ENCODE measurements at places on chromosomes 6 and 20.

- DNase-seq: no peak
Measured at GRCh38 chr20:17572034-17572638, 2.3 kb downstream of the DSTN start.

DNA sequence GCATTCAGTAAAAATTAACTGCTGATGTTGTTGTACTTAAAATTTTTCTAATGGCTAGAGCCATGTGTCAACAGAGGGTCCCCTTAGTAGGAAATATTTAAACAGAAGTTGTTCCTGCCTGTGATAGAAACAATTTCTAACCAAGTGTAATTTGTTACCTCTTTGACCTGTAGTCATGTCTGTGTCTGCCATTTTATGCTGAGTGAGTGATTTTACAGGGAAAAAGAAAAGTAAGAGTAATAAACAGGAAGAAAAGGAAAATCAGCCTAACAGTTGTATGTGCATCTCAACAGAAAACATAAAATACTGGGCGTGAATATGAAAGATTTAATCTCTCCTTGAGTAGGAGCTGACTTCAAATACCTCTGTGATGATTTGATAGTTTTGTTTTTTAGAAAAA, 172.0 kb downstream of the FARS2 start:
- no peak for DNase-seq

GRCh38 chr6:159939591-159940016, 29.3 kb upstream of the IGF2R start:
- no peak for DNase-seq

- no peak for DNase-seq
Measured at GRCh38 chr6:134015719-134016557, 36.5 kb downstream of the SLC2A12 start.

GRCh38 chr20:51093240-51093763, 70.4 kb upstream of the KCNG1 start:
- DNase-seq: no peak

DNA sequence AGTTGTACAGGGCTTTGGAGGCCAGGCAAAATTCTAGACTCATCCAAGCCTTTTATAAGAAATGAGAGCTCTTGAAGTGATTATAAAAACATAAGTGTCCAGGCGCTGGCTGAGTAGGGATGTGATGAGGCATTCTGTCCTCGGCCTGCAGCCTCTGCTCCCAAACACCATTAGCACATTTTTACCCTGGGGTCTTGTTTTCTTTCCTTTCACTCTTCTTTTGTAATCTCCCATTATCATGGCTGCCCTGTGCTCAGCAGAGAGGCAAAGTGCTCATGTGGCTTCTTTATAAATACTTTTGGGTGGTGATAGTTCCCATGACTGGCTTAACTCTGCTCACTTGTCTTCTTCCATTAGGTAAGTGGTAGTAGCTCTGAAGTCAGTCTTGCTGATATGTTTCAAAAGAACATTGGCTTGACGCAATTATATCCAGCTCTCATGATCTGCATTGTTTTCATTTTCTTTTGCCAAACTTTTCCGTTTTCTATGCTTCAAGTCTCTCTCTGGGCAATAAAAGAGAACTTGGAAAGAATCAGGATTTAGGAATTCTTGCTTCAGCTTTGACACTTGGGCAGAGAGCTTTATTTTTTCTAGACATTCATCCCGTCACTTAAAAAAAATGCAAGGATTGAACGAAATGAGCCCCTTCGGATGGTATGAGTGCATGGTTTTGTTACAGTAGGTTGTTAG, 61.1 kb downstream of the CAP2 start:
- DNase-seq: no peak

GRCh38 chr6:158819977-158820622, 932 bp upstream of the EZR start:
- DNase-seq: no peak

DNA sequence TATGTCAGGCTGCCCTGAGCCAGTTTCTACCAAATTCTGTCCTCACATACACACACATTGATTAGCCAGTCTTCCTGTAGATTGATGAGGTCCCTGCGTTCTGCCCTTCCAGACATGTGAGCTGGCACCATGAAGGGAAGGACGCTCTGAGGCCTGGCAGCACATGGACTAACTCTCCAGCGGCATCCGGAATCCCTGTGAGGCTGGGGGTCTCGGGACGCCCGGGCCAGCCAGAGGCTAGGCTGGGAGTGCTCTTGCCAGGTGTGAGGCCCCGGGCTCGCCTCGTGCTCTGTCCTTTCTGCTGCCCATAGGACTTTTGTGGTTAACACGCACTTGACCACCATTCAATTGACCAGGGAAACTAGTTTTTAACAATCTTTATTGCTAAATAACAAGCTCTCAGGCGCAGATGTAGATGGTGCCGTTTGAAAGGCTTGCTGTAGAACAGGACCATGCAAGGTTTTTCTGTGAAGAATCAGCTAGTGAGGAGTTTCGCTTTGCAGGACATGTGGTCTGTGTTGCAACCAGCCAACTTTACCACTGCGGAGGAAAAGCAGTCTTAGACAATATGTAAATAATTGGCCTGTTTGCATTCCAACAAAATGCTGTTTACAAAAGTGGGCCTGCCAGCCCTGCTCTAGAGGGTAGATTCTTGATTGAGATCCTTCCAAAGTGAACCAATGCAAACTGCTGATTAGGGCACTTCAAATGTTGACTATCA, 29.3 kb downstream of the FOXF2 start:
- no peak for DNase-seq

DNA sequence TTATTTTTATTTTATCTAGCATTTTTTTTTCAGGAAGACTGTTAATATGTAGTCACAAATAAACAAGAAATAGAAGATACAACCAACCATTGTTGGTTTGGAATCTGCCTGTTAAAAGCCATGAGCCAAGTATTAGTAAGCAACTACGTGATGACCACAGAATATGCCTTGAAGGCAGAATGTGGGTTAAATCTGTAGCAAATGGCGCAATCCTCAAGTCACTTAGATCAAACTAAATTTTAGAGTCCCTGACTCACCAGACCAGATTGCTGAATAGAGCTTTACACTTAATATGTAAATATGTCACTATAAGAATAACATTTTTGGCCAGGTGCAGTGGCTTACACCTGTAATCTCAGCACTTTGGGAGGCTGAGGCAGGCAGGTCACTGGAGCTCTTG, 800.1 kb upstream of the CITED2 start:
- no peak for DNase-seq

GRCh38 chr20:34282041-34282440, 21.1 kb downstream of the AHCY start:
- no peak for DNase-seq

GRCh38 chr20:18849131-18849530, 35.5 kb downstream of the SCP2D1 start:
- DNase-seq: no peak

DNA sequence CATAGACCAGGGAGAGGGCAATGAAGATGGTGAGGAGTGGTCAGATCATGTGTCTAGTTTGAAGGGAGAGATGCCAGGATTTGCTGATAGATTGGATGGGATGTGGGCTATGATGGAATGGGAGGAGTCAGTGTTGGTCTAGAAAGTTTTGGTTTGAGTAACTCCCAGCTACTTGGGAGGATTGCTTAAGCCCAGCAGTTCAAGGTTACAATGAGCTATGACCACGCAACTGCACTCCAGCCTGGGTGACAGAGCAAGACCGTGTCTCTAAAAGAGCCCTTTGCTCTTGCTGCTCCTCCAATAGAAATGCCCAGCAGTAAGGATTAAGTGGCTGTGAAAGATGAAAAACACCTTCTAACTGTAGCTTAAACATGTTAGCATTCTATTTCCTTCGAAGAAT, 18.2 kb upstream of the LAMP5 start:
- no peak for DNase-seq

DNA sequence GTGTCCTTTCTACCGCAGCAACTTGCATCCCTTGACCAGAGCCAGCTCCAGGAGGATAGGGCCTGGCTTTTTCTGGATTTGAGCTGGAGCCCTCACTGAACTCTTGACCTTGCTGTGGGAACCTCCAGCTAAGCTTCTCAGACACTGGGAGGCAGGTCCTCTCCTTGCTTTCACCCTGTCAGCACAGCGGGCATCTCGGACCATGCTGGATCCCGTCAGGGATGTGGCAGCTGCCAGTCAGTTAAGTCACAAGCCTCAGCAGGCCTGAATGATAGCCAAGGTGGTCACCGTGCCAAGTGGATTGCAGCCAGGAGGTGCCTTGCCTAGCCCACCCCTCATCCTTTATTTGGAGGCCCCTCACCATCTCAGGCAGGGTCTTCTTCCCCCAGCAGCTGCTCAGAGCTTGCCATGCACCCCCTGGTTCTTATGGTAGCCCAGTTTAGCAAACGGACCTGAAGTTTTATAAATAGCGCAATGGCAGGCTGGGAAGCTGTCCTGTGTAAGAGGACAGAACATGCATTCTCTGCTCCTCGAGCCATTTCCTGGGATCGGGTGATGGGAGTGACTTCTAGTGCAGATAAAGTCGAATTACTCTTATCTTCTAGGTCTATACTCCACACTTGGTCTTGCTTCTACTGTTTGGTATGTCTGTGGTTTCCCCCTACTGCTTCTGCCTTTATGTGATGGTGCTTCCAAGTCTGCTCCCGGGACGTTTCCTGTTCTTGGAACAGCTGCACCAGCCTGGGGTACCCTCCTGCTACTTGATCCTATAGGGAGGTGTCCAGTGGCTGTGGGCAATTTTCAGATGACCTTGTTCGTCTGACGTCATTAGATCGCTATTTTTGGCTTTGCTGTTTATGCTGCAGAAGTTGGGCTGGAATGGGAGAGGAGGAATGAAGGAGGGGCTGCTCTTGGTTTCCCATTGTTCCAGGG, 7.1 kb upstream of the MYLK2 start:
- no peak for DNase-seq

GRCh38 chr6:161266513-161267230, 7.2 kb downstream of the AGPAT4 start:
- no peak for DNase-seq
